ENCODE measurements at places on chromosomes 3 and 15.

GRCh38 chr3:111932946-111933345, 45.9 kb upstream of the ABHD10 start:
- no peak for DNase-seq

DNA sequence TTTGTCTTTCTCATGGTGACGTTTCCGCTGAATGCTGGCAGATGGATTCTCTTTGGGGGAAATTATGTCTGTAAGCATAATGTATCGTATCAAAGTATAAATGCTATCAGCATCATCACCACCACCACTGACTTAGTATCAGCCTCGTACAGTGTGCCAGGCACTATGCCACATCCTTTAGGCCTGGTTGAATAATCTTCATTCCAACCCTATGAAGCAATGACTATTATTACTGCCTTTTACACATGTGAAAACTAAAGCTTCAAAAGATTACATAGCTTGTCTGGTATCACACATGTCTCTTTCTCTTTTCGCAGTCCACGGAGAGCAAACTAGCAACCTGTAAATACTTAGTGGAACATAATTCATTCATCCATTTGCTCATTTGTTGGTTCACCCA, 166.7 kb upstream of the PRICKLE2 start:
- no peak for DNase-seq

GRCh38 chr3:197809356-197810020, 18.4 kb downstream of the LRCH3 start:
- DNase-seq: no peak

- DNase-seq: no peak
Measured at GRCh38 chr3:48492461-48493202, 11.3 kb downstream of the SHISA5 start.

DNA sequence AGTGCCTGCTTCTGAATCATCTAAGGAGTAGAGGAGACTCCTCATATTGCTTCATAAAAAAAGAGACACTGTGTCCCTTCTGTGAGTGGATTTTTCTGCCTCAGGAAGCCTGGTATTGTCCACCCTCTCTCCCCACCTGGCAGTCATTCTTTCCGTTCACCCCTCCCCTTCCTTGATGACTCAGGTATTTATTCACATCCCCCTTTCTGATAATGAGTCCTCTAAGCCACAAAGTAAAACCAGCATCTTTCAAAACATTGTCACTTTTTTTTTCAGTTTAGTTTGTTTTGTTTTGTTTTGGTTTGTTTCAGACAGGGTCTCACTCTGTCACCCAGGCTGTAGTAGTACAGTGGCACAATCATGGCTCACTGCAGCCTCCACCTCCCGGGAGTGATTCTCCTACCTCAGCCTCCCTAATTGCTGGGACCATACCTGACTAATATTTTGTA, 65.2 kb upstream of the UBE2E1 start:
- DNase-seq: no peak

DNA sequence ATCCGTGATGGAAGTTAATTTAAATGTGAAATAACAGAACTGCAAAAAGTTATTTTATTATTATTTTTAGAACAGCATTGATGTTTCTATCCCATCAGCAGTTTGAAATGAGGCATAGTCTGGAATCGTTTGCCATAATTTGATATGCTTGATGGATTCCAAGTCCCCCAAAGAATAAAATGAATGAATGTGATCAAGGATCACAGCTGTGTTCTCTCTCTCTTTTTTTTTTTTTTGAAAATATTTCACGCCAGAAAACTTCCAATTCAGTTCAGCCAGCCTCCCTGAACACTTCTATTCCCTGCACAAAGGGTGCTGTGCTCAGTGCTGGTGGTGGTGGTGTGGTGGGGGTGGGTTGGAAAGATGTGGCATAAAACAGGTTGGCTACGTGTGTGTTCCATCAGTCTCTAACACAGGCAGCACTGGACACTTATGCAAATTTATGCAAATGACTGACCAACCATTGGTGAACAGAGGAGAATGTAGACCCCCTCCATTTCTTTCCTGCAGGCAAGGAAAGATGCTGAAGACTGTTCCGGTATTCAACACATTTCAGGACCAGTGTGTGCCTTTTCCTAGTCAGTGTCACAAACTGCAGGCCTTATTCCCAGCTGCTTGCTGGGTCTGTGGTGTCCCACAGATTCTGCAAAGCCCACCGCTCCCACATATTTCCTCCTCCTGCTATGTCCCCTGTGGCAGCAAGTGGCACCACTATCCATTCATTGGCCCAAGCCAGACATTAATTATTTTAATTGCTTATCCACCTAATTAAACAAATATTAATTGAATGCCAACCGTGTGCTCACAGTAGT, 10.6 kb downstream of the ARNT2 start:
- no peak for DNase-seq

GRCh38 chr3:17140670-17141505, 256.1 kb downstream of the PLCL2 start:
- no peak for DNase-seq

DNA sequence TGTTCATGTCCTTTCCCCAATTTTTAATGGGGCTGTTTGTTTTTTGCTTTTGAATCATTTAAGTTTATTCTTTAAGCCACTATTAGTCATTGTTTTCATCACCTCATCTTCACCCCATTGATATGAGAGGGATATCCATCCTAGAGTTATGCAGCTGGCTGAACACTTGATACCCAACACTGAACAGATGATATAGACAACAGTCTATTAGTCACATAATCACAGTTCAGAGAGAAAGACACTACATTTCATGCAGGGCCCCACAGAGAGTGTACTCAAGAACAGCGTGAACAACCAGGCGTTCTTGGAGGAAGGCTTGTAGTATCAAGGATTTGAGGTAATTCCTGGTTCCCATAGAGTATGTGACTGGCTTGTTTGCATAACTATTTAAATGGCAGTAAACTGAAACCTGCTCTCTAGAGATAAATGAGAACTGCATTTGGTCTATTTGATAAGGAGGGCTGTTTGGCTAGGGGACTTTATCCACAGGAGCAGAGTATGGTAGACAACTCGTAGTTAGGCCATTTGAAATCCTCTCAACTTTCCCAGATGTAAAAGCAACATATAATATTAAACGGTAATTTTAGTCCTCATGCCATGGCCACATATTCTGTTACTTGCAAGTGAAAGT, 618.7 kb downstream of the SI start:
- DNase-seq: no peak

- no peak for DNase-seq
Measured at GRCh38 chr15:64836023-64836536, 5.6 kb upstream of the PLEKHO2 start.

DNA sequence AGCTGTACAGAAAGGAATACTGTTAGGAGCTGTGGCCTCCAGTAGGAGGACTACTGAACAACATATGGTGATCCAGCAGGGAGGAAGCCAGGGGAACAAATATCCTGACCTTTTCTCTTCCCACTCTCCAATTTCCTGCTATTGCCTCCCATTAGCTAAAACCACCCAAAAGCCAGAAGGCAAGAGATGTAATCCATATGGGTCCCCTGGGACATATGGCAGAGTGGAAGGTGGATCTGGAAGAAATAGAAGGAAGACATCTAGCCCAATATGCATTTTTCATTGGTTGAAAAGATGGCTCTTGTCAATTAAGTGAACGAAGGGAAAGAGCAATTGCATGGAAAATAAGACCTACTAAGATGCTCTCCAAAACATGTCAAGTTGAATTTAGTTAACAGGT, 167.2 kb downstream of the CNTN3 start:
- DNase-seq: no peak

DNA sequence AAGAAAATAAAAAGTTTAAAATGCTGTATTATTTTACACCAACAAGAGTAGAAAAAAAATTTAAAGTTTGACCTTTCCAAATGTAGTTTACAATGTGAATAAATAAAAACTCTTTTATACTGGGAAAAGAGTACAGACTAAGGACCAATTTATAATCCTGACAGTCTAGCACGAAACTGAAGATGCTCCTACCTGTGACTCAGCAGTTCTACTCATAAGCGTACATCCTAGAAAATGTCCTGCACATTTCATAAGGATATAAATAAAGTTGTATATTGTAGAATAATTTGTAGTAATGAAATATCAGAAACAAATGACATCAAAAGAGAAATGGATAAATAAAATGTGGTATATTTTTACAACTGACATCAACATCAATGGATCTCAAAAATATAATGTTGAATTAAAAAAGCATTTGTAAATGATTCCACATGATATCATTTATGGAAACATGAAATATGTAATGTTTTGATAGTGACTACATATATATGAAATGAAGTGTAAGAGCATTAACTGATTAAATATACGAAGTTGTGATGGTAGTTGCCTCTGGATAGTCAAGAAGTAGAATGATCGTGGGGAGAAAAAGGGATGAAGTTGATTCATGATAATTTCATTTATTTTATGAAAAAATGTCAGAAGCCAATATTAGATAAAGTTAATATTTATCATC, 161.3 kb upstream of the CBLB start:
- no peak for DNase-seq

DNA sequence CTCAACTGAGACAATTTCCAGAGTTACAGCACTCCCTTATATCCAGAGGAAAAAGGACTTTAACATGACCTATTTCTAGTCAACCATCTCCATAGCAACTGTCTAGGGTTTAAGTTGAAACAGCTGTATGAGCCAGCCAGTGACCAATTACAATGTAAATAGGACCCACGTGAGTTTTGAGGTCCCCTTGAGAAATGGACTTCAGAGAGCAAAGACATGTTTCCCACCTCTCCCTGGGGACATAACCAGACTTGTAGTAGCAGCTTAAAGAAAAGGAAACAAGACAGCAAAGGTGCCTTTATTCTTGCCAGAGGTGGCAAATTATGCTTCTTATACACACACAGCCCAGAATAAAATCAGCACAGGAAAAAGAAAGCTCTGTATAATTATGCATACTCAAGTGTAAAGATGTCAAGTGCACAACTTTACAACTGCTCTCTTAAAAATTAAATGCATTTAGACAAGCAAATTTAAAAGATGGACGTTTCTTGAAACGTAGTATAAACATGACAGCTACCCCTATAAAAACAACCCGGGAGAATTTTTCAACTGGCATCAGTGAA, 40.2 kb downstream of the SUMF1 start:
- no peak for DNase-seq

- DNase-seq: no peak
Measured at GRCh38 chr3:141419946-141420345, 51.6 kb downstream of the ZBTB38 start.

- no peak for DNase-seq
Measured at GRCh38 chr3:87136066-87136596, 91.0 kb upstream of the CHMP2B start.

- no peak for DNase-seq
Measured at GRCh38 chr3:52570076-52570475, 33.7 kb downstream of the UQCC5 start.

DNA sequence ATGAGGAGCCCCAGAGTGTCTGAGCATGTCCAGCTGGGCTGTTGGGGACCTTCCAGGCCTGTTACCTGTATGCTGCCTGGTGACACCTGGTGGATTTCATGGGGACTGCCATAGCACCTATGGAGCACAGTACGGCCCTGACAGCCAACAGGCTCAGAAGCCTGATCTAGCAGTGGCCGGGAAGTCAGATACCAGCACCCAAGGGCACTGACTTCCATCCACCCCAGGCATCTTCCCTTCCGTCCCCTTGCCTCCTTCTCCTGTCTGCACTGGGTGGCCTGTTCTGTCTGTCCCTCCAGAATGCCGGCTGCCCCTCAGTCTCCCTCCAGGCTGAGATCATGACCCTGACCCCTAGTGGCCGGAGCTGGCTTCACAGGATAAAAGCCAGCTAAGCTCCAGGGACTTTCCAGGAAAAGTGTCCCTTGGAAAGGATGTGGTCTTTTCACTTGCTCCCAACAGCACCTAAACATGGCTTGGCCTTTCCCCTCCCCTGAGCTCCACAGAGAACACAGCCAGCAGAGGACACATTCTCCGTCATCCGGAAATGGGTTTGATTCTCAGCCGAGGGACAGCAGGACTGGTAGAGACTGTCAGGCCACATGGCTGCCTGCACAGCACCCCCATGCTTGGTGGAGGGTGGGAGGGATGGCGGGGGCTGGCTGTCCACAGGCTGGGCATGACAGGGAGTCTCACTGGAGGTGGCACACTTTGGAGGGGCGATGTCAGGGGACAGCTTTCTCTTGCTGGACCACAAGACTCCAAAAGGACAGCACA, 9.5 kb downstream of the RPS17 start:
- peak; percentile 53 for DNase-seq

GRCh38 chr3:172191629-172192028, 152.3 kb downstream of the FNDC3B start:
- no peak for DNase-seq

GRCh38 chr3:51500632-51501131, 867 bp upstream of the DCAF1 start:
- no peak for DNase-seq

GRCh38 chr3:18099611-18100010, 325.5 kb downstream of the SATB1 start:
- DNase-seq: no peak

DNA sequence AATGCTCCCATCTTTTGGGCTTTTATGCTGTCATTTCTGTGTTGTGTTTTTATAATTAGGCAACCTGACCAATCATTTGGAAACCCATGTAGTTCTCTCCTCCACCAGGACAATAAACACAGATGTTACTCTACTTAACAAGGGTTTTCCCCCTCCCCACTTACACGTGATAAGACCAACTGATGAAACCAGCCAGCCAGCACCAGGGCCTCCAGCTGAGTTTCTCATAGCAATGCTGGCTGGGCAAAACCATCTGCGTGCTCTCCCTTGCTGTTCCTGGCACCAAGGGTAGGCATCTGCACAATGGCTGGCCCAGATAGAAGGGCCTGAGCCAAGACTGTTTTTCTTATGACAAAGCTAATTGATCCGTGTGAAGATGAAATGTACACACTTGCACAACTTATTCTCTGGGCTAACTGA, 310.4 kb downstream of the PLCL2 start:
- no peak for DNase-seq

- no peak for DNase-seq
Measured at GRCh38 chr3:5607581-5607980, 420.1 kb downstream of the EDEM1 start.

GRCh38 chr15:72824781-72825180, 41.2 kb upstream of the ADPGK start:
- DNase-seq: no peak

GRCh38 chr3:101858464-101859030, 9.2 kb downstream of the NFKBIZ start:
- no peak for DNase-seq

- DNase-seq: no peak
Measured at GRCh38 chr3:113140876-113141275, 70.5 kb upstream of the BOC start.

- no peak for DNase-seq
Measured at GRCh38 chr3:27630885-27631284, 91.2 kb downstream of the EOMES start.

Data from activated CD4-positive, alpha-beta T cell treated with anti-CD3 and anti-CD28 coated beads for 1 hour (primary cell).